Right ventricle myocardium inferior (tissue), 1 donor: ENCODE measurements at places on chromosomes 2 and 18. TPM values are rescaled to one million over a fixed set of nuclear protein-coding genes. Genes with fewer than 3 reads are reported as not detected.

TRIM43 gene
- total RNA-seq, result not detected

- DNase-seq, result no peak
Measured at GRCh38 chr18:49227001-49227380, 233.5 kb downstream of the DYM start.

HAAO gene
- 1.9 TPM for total RNA-seq

SLC16A14 gene
- 5.4 TPM for total RNA-seq

DNA sequence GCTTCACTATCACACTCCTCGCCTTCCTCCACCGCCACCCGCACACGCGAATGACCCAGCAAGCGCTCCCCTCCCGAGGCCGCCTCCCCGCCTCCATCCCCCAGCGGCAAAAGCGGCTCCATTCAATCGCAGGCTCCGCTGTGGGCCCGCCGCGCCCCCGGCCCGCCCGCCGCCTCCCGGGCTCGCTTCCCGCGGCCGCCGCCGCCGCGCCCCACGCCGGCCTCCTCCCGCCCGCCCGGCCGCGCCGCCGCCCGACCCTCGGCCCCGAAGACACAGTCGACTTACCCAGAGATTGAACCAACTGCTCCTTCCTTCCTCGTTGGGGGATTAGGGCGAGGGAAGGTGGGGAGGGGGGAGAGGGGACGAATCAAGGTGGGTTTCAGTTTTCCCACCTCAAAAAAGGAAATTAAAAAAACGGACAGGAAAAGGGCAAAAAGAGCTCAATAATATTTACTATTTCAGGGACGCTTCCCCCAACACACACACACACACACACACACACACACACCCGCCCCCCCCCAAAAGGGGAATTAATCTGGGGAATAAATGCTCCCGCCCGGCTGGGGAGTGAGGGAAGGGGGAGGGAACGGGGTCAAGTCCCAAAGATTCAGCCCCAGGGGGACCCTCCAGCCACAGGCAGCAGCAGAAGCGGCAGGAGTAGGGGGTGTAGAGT is 743 bp downstream of the XPO1 start:
- no peak for DNase-seq

DNA sequence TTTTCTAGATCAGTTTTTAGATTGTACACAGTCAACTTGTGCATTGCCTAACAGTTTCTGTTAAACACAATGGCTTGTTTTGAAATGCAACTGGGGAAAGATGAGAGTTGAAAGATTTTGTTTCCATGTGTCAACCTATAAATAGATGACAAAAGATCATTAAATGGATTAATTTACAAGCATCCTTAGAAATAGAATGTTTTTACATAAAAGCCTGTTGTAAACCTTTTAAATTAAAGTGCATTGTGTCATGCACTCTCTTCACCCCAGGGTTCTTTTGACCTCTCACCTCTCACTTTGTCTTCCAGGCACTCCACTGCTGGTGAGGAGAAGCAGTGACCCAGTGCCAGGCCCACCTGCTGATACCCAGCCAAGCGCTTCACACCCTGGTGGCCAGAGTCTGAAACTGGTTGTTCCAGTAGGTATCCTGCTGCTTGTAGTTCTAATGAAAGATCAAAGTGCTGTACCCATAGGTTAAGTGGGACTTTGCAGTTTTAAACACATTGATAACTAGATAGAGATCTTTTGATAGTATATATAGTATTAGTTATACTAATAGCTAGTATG is 502.1 kb downstream of the PARD3B start:
- DNase-seq, result no peak

DNA sequence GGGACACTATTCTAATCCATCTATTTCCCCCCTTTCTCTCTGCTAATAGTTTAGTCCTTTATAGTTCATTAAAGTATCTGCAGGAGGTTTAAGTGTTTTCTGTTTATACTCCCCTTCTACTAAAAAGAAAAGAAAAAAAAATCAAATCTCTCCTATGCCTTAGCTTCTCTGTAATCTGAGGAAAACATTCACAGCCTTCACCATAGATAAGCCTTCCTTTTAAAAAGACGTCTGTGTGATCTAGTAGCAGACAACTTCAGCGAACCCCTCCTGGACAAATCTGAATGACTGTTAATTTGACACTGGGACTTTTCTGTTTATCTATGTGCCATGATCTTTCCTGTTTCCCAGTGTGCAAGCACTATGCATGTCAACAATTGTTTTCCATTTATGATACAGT is 70.4 kb upstream of the CDH19 start:
- DNase-seq, result no peak

TDRD15 gene
- not detected for total RNA-seq
